Hepatic stellate cell (primary cell): ENCODE measurements at places on chromosomes 1 and 21.

DNA sequence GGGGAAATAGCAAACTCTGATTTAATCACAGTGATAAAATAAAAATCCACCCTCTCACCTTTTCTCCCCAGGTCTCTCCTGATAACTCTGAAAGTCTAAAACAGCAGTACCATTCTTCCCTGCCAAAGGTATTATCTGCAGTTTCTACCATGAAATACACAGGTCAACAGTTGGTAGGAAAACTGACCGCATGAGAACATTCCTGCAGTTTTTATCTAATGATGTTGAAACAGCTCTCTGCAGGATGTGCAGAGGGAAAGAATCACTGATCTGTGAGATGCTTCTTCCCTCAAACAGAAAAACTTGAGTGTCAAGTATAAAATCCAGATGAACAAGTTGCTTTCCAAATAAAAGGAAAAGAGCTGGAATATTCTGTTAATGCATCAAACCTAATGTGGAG lies 39.1 kb downstream of the KCNJ6 start:
- DNase-seq, result peak; percentile 42

GRCh38 chr1:15937706-15938168 lies 38.2 kb downstream of the ZBTB17 start:
- no peak for DNase-seq

DNA sequence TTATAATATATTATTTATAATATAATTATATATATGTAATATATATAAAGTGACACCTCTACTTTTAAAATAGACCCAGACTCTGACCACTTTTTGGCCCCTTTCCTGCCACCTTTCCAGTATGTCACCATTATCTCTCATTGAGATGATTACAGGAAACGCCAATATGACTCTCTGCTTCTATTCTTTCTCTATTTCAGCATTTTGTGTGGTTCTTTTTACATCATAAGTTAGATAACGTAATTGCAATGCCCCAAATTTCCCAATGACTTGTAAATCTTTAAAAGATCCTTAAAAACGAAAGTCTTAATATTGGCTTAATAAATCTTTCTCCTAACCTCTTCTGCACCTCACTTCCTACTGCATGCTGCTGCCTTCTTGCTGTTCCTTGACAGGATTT lies 8.1 kb upstream of the GBP5 start:
- DNase-seq, result no peak

DNA sequence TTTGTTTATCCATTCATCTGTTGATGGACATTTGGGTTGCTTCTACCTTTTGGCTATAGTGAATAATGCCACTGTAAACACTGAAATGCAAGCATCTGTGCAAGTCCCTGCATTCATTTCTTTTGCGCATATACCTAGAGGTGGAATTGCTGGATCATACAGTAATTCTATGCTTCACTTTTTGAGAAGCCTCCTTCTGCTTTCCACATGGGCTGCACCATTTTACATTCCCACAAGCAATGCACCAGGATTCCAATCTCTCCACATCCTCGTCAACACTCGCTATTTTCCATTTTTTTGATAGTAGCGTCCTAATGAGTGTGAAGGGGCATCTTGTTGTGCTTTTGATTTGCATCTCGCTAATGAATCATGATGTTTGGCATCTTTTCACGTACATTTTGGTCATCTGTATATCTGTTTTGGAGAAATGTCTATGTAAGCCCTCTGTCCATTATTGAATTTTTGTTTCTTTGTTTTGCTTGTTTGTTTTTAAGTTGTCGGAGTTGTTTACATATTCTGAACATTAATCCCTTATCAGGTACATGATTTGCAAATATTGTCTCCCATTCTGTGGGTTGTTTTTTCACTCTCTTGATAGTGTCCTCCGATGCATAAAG lies 335.4 kb downstream of the RRAGC start:
- DNase-seq, result no peak

DNA sequence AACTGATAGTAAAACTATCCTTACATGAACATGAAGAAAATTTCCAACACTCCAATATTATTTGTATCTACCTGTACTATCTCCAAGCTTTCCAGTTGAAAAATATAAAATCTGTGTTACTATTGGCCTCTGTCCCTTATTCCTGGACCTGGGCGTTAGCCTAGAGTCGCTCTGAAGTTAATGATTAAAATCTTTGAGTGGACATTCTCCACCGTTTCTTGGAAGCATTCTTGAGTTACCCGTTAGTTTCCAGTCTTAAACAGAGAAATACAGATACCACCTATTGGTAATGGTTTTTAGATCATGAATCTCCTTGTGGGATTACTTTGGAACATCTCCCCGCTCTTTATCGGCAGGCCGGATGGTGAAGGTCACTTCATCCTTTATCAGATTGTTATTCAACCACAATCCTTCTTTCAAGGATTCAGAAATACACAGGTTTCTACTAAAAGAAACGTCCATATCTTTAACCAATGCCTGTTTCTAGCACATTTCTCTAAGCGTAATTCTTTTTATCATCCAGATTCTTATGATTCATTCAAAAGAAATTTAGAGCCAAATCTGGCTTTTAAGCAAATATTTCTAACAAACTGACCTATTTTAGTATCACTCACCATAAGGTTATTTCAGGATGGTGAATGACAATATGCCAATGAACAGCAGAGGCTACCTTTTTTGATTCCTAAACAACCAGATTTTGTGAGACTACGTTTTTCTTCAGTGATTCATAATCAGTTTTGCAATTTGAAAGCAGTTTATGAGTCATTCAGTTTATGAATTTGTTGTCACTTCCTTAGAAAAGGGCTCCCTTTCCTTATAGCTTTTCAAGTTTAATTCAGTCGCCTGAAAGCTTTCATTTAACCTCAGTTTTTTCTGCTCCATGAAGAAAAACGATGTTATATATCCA lies 70.2 kb upstream of the ERRFI1 start:
- DNase-seq, result no peak

DNA sequence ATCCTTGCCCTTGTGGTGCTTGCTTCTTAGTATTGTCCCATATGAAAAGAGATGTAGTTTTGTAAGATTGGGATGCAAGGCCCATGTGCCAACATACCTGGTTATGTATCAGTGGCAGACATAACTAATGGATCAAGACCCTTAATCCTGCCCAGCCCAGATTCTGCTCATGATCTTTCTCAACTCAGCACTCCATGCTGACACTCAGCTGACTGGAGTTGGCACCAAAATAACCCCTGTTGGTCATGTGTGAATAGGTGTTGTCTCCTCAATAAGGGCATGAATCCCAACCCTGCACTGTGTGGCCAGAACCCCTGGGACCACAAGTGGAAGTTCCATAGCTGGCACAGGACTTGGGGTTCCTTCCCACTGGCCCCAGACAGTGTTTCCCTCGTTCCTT lies 13.9 kb upstream of the CNR2 start:
- DNase-seq, result no peak

DNA sequence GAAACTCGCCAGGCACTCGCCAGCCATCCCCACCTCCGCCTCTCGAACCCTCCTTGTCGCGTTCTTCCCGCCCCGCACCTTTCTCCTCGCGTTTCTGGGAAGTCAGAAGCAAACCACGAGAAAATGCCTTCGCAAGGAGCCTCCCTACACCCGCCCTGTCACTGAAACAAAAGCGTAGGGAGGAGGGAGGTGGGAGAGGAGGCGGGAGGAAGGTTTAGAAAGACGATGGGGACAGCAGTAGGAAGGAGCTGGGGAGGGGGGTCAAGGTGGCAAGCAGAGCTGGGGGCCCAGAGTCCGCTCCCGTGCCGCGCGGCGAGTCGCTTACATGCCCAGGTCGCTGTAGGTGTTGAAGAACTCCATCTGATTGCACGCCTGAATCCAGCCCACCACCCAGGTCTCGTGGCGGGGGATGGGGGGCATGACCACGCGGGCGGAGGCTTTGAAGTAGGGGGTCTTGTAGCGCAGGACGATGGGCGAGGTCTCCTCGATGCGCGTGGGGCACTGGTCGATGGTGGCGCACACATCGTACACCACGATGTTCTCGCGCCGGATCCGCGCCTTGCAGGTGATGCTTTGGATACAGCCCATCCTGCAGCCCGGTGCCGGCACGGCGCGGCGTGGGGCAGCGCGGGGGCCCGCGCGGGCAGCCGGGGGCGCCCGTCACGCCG lies 1.0 kb downstream of the FAM78B start:
- no peak for DNase-seq

GRCh38 chr1:18239671-18240070 lies 132.1 kb downstream of the IGSF21 start:
- DNase-seq, result no peak

DNA sequence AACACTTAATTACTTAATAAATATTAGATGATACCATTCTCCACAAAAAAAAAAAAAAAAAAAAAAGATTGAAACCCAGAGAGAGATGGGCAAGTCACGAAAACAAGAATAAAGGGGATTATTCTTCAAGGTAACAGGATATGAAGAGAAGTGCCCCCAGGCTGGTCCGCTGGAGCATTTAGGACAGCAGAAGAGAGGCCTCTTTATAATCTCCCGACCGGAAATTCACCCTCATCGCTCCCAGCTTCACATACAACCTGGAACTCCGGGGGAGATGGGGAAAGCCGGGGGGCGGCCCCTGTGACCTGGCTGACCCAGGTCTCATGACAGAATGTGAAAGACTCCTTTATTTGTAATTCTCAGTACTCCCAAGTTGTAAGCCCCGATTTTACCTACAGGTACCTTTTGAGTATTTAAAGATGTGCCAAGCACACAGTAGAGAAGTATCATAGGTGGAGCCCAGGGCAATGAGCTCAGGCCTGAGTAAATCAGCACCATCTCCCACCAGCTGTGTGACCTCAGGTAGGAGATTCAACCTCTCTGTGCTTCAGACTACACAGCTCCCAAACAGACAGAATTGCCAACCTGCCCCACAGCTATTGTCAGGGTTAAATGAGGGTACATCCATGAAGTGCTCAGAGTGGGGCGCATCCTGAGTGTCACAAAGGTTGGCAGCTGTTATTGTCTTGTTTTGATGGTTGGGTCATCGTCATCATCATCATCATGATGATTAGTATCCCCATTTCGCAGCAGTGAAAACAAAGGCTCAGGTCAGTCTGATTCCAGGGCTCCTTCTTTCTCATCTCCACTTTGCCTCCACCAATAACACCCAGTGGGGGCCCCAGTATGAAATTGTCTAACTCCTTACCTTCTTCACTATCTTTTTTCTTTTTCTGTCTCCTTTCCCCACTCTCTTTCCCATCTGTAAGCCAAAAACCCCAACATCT lies 148.4 kb downstream of the PSMG1 start:
- no peak for DNase-seq

DNA sequence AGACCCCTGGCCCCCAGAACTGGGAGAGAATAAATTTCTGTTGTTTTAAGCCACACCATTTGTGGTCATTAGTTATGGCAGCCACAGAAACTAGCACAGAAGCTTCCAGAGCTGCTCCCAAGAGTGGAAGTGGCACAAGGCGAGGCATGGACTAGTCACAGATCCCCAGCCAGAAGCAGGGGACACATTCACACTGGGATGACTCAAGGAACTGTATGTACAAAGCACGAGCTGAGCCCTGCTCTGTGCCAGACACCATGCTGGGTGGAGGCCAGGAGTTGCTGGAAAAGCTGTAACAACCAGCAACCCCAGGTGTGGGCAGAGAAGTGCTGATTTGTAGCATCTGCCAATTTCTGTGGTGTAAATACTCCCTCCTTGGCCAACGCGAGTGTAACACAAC lies 55.6 kb downstream of the TCP10L start:
- no peak for DNase-seq

- peak; percentile 40 for DNase-seq
Observed at GRCh38 chr1:2821966-2822620, 20.6 kb upstream of the TTC34 start.

GRCh38 chr1:63674238-63674864 lies 81.1 kb downstream of the PGM1 start:
- peak; percentile 84 for DNase-seq

DNA sequence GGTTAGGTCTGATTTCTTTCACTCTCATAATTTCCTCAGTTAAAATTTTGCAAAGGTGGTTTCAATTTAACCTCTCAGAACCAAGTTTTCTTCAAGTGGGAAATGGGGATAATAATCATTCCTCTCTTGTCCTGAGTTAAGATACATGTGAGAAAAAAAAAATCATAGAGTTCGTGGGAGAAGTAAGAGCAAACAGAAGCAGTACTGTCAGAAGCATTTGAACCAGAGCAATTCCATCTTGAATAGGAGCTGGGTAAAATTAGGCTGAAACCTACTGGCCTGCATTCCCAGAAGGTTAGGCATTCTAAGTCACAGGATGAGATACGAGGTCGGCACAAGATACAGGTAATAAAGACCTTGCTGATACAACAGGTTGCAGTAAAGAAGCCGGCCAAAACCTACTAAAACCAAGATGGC lies 28.6 kb upstream of the TMEM61 start:
- DNase-seq, result no peak

- no peak for DNase-seq
Observed at GRCh38 chr1:153438599-153438998, 21.9 kb downstream of the S100A7 start.

GRCh38 chr21:37064841-37065240 lies 8.0 kb downstream of the PIGP start:
- no peak for DNase-seq

- DNase-seq, result no peak
Observed at GRCh38 chr1:160911441-160911840, 26.5 kb upstream of the ITLN1 start.

DNA sequence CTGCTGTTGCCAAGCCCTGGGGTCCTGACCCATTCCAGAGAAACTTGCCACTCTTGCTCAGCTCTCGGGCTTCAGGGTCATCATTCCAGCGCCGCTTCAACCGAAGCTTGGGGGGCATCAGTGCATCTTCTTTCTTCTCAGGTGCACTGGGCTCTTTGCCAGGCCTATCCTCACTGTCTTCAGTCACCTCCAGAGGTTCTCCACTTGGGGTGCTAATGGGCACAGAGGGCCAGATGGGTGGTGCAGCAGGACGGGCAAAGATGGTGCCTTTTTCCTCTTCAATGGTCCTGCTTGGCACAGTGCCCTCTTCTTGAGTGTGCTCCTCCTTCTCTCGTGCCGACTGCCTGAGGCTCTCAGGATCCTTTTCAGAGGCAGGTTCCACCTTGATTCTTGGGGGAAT lies 13.3 kb downstream of the ETV3 start:
- no peak for DNase-seq

- no peak for DNase-seq
Observed at GRCh38 chr1:244329591-244330317, 122.0 kb downstream of the ADSS2 start.

DNA sequence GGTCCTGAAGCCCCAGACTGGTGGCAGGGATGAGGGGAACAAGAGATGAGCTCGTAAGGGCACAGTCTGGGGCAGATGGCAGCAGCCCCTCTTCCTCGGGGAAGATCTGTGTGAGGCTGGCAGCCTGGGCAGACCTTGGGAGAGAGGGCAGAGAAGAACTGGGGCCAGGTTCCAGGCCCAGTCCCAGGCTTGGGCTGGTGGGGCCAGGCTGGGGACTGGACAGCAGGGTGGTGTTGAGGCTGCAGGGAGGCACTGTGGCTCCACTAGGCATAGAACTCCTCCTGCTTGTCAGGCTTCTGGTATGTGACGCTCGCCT lies 35.7 kb downstream of the SDC3 start:
- no peak for DNase-seq

- DNase-seq, result peak; percentile 78
Observed at GRCh38 chr1:1616045-1616790, 918 bp downstream of the MIB2 start.

- DNase-seq, result no peak
Observed at GRCh38 chr1:157450106-157450505, 102.2 kb downstream of the FCRL5 start.
